ENCODE measurements at places on chromosomes 7 and 10. TPM values are rescaled to one million over a fixed set of nuclear protein-coding genes. Genes with fewer than 3 reads are reported as not detected.

NAMPT gene
- 50.9 TPM for polyA plus RNA-seq

AQP1 gene
- 39.4 TPM for polyA plus RNA-seq

DNA sequence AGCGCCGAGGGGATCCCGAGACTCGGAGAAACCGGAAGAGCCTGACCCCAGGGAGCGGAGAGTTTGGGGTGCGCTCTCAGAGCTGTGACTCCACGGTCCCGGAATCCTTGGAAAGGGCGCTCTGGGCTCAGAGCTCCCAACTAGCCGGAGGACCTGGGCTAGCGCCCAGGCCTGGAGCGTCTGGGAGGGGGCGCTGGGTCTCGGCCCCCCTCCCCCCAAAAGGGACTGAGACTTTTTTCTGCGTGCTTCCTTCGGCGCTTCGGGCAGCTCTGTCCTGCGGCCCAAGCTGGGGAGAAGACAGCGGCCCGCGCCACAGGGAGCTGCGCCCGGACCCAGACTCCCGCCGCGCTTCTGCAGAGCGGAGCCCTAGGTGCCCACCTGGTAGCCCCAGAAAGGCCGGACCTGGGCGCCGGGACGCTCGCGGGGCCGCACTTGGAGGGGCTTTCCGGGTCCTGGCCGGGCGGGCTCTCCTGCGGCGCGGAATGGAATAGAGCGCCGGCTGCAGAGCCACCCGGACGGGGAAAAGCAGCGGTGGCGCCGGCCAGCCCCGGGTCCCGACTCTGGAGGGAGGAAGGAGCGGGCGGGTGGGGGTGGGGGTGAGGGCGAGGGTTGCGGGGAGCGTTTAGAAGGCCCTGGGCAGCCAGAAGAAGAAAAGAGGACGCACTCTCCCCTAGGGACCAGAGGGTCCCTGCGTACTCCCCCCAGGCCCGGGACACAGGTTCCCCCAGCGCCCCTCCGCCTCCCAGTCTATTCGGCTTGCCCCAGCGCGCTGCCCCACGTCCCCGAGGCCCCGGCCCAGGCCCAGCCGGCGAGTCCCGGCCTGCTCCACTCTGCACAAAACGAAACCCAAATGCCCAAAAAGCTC is 4.7 kb downstream of the ZNF503 start:
- no peak for DNase-seq

GRCh38 chr10:20644421-20644820 is 252.7 kb downstream of the NEBL start:
- DNase-seq, result no peak

- no peak for DNase-seq
These were observed 28.2 kb downstream of the SEMA3C start for GRCh38 chr7:80890426-80891258.

Measured in left renal pelvis (tissue), 4 donors.